ENCODE measurements at places on chromosomes 3 and 15.

- DNase-seq: no peak
These were observed 563.5 kb upstream of the TBL1XR1 start for GRCh38 chr3:177760803-177761202.

DNA sequence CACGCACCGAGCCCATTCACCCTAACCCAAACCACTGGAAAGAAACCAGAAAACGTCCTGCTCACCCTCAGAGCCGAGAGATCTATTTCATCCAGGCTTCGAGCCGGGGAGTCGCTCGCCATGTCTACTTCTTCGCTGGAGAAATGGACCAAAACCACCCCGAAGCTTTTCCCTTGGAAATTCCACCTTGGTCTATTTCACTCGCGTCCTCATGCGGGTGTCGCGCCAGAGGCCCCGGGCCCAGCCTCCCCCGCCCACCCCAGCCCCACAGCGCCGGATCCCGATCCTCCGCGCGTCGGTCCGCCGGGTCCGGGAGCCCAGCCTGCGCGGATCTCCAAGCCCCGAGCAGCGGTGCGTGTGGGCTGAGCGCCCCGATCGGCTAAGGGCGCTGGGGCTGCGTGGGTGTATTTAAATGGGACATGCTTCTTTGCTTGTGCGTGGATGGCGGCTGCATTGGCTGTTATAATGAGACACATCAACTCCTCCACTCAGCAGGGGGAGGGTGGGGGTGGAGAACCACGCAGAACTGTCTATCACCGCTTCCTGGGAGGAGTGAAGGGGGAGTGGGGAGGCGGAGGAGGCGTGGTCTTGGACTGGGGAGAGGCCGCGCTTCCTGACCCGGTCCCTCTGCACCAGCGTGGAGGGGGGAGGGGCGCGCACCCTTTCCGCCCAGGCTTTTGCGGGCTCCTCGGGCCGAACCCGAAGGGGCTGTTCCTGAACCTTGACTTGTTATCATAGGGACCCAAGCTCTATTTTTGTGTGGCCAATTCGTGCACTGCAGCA is at the start of gene TNIK:
TNIK (minus strand) TSS at position 464 of the 783 bp plus-strand sequence; CDS start at position 122, 342 bp downstream.
- DNase-seq: peak; percentile 91

DNA sequence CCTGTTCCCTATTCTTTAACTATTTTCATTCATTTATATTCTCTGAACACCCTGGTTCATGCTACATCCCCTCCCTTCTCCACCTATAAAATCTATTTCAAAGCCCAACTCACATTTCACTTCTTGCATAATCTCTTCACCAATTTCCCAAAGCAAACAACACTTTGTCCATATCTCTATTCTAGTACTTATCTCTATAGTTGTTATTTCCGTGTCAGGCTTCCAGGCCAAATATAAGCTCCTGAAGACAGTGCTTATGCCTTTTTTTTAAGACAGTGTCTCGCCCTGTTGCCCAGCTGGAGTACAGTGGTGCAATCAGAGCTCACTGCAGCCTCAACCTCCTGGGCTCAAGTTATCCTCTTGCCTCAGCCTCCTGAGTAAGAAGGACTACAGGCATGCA is 43.6 kb downstream of the DNAH12 start:
- no peak for DNase-seq

- DNase-seq: peak; percentile 53
These were observed 4.5 kb upstream of the SEMA3B start for GRCh38 chr3:50264383-50264963.

DNA sequence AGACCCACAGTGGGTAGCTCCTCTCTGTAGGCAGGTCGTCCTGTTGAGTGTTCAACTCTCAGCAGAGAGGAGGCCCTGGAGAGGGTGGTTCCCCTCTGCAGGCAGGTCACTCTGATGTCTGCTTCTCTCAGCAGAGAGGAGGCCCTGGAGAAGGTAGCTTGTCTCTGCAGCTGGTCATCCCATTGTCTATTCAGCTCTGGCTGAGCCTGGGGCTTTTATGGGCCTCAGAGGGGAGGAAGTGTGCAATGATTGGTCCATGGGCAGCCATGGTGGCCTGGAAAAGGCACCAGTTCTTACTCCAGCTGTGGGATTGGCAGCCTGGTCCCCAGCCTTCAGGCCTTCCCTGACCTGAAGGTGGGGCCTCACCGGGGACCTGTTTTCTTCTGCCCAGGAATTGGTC is 52.9 kb downstream of the PPCDC start:
- no peak for DNase-seq

GRCh38 chr3:127607675-127608361 is 9.6 kb downstream of the MCM2 start:
- DNase-seq: no peak

- no peak for DNase-seq
These were observed 40.5 kb upstream of the CMSS1 start for GRCh38 chr3:99777210-99777549.

GRCh38 chr15:63551400-63551799 is 45.8 kb upstream of the FBXL22 start:
- DNase-seq: no peak
